Aorta (tissue), 5 donors: ENCODE measurements at places on chromosomes 16 and 17. TPM values are rescaled to one million over a fixed set of nuclear protein-coding genes. Genes with fewer than 3 reads are reported as not detected.

The KRT27 gene
- not detected for total RNA-seq

The KRT32 gene
- total RNA-seq: not detected

The ANKFN1 gene
- total RNA-seq: 0.99 TPM

The TMC7 gene
- total RNA-seq: 4.2 TPM

The SULT1A3 gene
- 6.6 TPM for total RNA-seq

The PRSS33 gene
- not detected for total RNA-seq

The TVP23C gene
- 32.0 TPM for total RNA-seq

The CCL14 gene
- total RNA-seq: 136 TPM

The PIRT gene
- total RNA-seq: not detected

The KRT15 gene
- not detected for total RNA-seq

The CHST4 gene
- total RNA-seq: not detected

The COX10 gene
- total RNA-seq: 8.6 TPM

The CLEC10A gene
- 7.7 TPM for total RNA-seq
